ENCODE measurements at places on chromosomes 11 and 22. TPM values are rescaled to one million over a fixed set of nuclear protein-coding genes. Genes with fewer than 3 reads are reported as not detected.

Gene CHRM4
- total RNA-seq: 2.8 TPM

Gene COMMD9
- 50.0 TPM for total RNA-seq

Gene SCUBE1
- 1.1 TPM for total RNA-seq

Gene TEX12
- total RNA-seq: 1.1 TPM

DNA sequence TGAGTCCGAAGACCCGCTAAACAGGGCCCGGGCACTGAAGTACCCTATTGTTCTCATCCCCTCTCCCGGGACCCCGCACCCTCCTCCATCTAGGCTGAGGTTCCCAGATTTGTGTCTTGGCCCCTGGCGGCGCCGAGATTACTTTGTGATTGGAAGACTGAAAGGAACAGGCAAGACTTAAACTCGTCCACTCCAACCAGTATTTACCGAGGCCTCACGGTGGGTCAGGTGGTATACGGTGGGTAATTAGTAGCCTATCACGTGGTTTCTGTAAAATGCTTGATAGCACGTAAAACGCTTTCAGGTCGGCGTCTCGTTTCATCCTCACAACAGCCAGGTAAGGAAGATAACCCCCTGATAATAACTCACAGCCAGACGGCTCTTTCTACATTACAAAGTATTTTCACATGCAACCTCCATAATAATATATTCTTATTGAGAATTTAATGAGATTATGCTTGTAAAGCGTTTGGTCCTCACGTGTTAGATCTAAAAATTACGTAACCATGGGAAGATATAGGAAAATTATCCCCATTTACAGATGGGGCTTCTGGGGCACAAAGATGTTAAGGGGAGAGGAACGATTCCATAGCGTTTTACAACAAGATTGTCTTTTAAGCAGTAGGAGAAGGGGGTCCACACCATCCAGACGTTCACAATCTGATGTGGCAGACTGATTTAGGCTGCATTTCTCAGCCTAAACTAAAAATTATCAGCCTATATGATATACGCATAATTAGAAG lies 642 bp upstream of the PIK3C2A start:
- DNase-seq: no peak
- H3K27me3 ChIP-seq: no peaks in the 10 kb centered on the region
- H3K4me1 ChIP-seq: peaks cover 28% of the 10 kb centered on the region
- peak overlapping the region; percentile 93 for H3K27ac ChIP-seq
- H3K36me3 ChIP-seq: no peaks in the 10 kb centered on the region

DNA sequence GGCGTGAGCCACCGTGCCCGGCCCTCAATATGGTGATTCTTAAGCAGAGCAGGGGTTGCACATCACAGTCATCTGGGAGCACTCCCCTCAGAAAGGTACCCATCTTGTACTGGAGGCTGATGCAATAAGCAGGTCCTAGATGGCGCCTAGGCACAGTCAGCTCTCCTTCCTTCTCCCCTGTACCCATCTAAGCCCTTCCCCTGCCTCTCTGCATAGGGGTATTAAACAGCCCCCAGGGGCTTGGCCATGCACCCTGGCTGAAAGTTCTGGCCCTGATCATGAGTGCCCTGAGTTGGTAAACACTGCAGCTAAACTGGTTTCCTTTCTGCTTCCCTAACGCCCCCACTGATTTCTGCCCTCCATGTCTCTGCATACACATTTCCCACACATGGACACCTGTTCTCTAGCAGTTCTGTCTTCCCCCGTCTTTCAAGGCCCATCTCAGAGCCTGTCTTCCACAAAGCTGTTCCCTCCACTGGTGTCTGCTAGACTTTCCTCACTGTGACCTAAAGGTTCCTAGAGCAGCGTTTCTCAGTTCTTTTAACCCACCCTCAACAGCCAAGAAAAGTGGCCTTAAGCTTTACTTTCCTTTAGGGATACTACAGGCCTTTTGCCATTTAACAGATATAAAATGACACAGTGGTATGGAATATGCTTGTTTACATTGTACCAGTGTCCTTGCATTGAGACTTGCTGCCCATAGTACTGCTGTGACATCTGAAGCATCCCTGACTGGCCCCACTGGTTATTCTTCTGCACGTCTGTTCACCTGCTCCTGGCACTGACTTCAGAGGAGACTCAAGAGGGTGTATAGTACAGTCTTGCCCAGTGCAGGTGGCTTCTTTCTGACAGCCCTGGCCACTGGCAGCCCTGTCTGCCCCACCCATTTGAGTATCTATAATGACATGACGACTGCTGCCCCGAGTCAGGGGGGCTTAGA lies 15.6 kb downstream of the UBE2L3 start:
- peak overlapping the region; percentile 15 for H3K27ac ChIP-seq
- peaks cover 49% of the 10 kb centered on the region for H3K4me1 ChIP-seq
- no peak overlapping the region for H3K4me3 ChIP-seq
- no peak for DNase-seq

DNA sequence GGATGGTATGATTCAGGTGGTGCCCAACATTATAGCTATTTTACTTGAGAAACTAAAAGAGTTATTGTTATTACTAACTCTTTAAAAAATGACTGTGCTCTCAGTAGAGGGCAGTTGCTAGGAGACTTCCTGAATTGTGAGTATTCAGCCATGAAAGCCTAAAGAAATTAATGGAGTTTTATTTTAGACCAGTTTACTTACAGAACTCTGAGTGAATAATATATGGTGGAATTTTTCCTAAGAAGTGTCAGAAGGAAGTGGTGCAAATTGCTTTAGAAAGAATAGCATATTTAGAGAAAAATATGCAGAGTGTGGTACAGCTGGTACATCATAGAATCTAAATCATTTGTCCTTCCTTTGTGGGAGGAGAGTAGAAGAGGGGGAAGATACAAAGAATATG lies 689.9 kb upstream of the CCDC90B start:
- no peaks in the 10 kb centered on the region for H3K27me3 ChIP-seq
- no peak for DNase-seq
- no peaks in the 10 kb centered on the region for H3K4me1 ChIP-seq
- no peaks in the 10 kb centered on the region for H3K36me3 ChIP-seq
- H3K4me3 ChIP-seq: no peak overlapping the region
- no peak overlapping the region for H3K27ac ChIP-seq

DNA sequence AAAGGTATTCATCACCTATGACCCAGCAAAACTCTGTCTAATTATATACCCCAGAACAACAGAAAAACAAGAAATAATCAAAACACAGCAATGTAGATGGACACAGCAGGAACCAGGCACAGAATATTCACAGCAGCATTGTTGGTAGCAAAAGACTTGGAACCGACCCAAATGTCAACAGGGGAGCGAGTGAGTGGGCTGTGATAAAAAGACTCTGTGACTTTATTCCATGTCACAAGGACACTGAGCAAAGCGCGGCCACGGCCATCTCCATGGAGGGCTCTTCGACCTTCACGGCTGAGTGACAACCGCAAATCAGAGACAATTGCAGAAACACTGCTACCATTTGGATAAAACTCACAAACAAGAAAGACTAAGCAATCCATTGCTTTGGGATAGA lies 1373.1 kb downstream of the TBC1D22A start:
- H3K4me3 ChIP-seq: no peak overlapping the region
- H3K36me3 ChIP-seq: no peaks in the 10 kb centered on the region
- no peak overlapping the region for H3K27ac ChIP-seq
- H3K27me3 ChIP-seq: no peaks in the 10 kb centered on the region

GRCh38 chr22:42604403-42604802 lies 10.3 kb downstream of the POLDIP3 start:
- peaks cover 52% of the 10 kb centered on the region for H3K36me3 ChIP-seq
- peaks cover 32% of the 10 kb centered on the region for H3K4me1 ChIP-seq
- H3K4me3 ChIP-seq: no peak overlapping the region
- no peaks in the 10 kb centered on the region for H3K27me3 ChIP-seq
- peak overlapping the region; percentile 24 for H3K27ac ChIP-seq

GRCh38 chr22:49783036-49783746 lies 44.5 kb downstream of the BRD1 start:
- no peaks in the 10 kb centered on the region for H3K27me3 ChIP-seq
- no peak for DNase-seq
- H3K4me3 ChIP-seq: no peak overlapping the region
- H3K27ac ChIP-seq: no peak overlapping the region

- H3K27me3 ChIP-seq: no peaks in the 10 kb centered on the region
- H3K36me3 ChIP-seq: no peaks in the 10 kb centered on the region
- no peak overlapping the region for H3K27ac ChIP-seq
- no peak for DNase-seq
- H3K4me1 ChIP-seq: peaks cover 42% of the 10 kb centered on the region
- H3K4me3 ChIP-seq: no peak overlapping the region
Observed at GRCh38 chr11:94680426-94680825, 87.7 kb upstream of the AMOTL1 start.

GRCh38 chr11:35261197-35261596 lies 122.2 kb downstream of the CD44 start:
- no peak overlapping the region for H3K27ac ChIP-seq
- no peak for DNase-seq
- no peaks in the 10 kb centered on the region for H3K36me3 ChIP-seq
- H3K4me3 ChIP-seq: no peak overlapping the region
- H3K4me1 ChIP-seq: peaks cover 7% of the 10 kb centered on the region

- no peak overlapping the region for H3K27ac ChIP-seq
- no peak for DNase-seq
- peaks cover 6% of the 10 kb centered on the region for H3K27me3 ChIP-seq
Observed at GRCh38 chr22:50074056-50074455, 11.2 kb downstream of the MLC1 start.

DNA sequence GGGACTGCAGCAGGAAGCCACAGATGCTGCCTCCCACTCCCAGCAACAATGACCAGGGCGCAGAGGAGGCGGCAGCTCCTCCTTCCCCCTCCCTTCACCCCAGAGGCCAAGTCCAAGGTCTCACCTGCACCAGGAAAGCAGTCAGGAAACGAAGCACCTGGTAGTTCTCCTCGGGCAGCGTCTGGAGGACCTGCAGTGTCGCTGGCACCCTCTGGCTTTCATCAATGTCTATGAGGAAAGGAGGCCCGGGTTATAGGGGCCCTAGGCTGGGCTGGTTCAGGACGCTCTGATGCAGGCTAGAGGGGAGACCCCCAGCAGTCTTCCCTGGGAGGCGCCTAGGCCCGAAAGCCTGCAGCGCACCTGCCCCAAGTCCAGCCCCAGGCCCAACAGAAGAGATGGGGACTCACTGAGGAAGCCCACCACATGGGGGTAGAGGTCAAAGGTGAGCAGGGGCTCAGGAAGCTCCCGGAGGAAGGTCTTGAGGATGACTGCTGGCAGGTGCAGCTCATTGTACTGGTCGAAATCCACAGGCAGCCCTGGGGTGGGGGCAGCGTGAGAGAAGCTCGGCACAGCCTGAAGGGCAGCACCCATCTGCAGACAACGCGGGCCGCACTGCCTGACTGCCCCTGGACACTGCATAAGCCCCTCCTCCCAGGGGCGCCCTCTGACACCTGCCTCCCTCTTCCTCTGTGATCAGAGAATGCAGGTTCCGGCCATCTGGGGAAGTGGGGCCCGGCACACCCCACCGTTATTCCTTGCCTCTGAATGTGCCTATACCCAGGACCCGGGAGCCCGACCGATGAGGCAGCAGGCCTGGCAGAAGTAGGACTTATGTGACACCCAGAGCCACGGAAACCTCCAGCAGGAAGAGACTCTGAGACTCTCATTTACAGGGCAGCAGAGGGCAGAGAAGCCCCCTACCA lies 20.9 kb downstream of the ARHGAP1 start:
- H3K4me1 ChIP-seq: peaks cover 27% of the 10 kb centered on the region
- no peak overlapping the region for H3K4me3 ChIP-seq
- H3K36me3 ChIP-seq: peaks cover 56% of the 10 kb centered on the region
- no peak overlapping the region for H3K27ac ChIP-seq
- no peak for DNase-seq

- H3K36me3 ChIP-seq: no peaks in the 10 kb centered on the region
- no peak overlapping the region for H3K4me3 ChIP-seq
- H3K27me3 ChIP-seq: peaks cover 4% of the 10 kb centered on the region
- H3K4me1 ChIP-seq: peaks cover 23% of the 10 kb centered on the region
- no peak overlapping the region for H3K27ac ChIP-seq
- DNase-seq: no peak
Observed at GRCh38 chr22:37140686-37141323, 8.9 kb downstream of the IL2RB start.

DNA sequence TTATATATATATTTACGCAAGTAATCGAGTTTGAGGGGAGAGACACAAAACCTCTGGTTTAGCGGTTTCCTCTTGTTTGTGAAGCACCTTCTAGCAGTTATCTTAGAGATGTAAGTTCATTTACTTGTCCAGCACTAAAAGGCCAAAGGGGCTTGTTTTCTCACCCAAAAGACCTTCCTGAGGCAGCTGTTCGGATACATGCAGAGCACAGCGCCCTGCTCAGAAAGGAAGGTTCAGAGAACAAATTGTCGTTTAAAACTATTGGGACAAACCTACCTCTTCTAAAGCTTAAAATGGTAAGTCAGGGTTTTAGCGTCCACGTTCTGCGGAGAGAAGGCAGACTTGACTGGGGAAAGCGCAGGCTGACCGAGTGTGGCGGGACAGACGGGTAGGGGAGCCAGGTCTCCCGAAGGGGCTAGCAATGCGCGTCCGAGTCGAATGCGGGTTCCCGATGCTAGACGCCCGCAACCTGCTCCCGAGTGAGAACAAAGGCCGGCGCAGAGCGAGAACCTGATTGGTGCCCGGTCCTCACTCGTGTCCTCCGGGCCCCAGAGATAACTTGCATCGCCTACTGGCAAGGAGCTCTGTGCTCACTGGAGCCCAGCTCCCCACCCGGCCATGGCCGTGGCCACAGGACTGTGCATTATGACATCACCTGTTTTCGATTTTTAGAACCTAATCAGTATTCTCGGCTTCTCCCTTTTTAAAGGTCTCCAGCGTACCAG lies 1.0 kb upstream of the SESN3 start:
- H3K4me1 ChIP-seq: peaks cover 35% of the 10 kb centered on the region
- DNase-seq: peak; percentile 86
- peak overlapping the region; percentile 92 for H3K27ac ChIP-seq
- no peaks in the 10 kb centered on the region for H3K36me3 ChIP-seq

GRCh38 chr11:130819625-130820024 lies 96.7 kb downstream of the SNX19 start:
- H3K27me3 ChIP-seq: no peaks in the 10 kb centered on the region
- H3K27ac ChIP-seq: no peak overlapping the region
- H3K36me3 ChIP-seq: no peaks in the 10 kb centered on the region

GRCh38 chr11:76322942-76323341 lies 58.0 kb downstream of the THAP12 start:
- H3K4me1 ChIP-seq: peaks cover 10% of the 10 kb centered on the region
- H3K4me3 ChIP-seq: no peak overlapping the region
- H3K36me3 ChIP-seq: no peaks in the 10 kb centered on the region
- H3K27ac ChIP-seq: no peak overlapping the region
- H3K27me3 ChIP-seq: peaks cover 22% of the 10 kb centered on the region
